ENCODE measurements at places on chromosomes 3 and 15.

GRCh38 chr3:49661281-49661680 lies 12.9 kb upstream of the APEH start:
- DNase-seq = no peak

DNA sequence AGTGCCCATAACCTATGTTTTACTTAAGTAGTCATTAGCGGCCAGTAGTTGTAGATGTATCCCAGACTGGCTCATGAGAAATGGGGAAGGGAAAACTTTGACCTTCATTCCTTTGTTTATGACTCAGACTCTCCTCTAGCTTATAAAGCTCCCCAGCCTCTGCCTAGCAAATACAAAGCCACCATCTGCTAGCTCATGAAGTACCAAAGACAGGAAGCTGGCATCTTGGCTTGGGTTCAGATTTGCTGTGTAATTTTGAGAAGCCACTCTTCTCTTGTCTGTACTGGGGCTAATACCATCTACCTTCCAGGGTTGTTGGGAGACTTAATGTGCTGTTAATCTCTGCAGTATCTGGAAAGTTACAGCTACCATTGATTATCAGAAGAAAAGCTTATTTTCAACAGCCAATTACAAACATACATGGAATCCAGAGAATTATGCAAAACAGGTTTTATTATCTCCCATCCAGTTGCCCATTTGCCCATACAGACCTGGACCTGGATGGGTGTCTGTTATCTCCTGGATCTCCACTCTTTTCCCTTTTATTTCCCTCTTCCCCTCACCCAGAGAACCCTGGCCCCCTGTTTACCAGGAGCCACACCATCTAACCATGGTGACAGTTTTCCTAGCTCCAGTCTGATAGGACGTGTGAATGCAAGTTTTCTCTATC lies 153.8 kb downstream of the SEMA6D start:
- peak; percentile 75 for DNase-seq

DNA sequence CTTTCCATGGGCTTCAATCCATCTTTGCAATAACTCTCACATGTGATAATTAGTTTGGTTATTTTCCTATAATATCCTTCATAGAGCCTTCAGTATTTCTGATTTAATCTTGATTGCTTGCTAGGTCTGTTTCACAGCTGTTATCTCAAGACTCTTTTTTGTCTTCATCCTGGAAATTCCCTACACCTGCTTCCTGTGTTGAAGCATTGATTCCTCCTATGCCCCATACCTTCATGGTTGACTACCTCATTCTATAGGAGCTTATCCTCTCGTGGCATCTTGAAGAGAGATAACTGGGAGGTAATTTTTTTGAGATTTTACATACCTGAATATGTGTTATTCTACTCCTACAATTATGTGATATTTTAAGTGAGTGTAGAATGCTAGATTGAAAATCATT lies 26.7 kb downstream of the PIK3CA start:
- no peak for DNase-seq

DNA sequence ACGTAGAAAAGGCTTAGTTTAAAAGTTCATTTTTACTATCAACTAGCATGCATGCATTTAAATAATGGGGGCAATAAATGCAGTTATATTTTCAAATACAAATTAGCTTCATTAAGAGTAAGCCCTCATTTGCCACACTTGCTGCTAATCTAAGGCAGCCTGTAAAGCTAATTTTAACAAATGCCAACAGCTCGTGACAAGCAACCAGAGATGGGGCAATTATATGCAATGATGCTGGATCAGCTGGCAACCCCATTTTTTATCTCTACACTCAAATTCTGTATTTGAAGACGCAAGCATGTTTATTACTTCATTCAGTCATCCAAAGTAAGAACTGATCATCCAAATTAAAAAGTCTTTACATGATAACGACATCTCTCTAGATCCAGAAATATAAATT lies 12.1 kb downstream of the RFTN1 start:
- no peak for DNase-seq

DNA sequence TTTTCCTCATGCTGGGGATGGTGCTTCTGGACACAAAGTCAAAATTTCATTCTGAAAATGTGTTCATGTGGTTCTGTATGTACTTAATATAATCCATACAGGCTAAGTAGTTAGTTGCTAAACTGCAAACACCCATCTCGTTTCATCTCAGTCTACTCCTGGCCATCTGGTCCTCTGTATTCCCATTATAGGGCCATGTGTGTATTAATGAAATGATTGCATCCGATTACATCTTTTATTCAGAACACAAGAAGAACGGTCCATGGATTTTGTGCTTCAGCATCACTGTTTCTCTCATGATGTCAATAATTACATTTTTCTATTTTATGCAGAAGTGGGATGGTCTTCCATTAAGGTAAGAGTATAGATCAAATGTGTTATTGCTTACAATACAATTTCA lies 6.1 kb upstream of the GJD2 start:
- DNase-seq = no peak

- peak; percentile 57 for DNase-seq
Measured at GRCh38 chr15:95887666-95888390, 442.7 kb upstream of the NR2F2 start.

GRCh38 chr3:133655731-133656515 lies 5.8 kb downstream of the TOPBP1 start:
- DNase-seq = no peak

GRCh38 chr3:51983578-51984268 lies 388 bp downstream of the ACY1 start:
- DNase-seq = no peak

DNA sequence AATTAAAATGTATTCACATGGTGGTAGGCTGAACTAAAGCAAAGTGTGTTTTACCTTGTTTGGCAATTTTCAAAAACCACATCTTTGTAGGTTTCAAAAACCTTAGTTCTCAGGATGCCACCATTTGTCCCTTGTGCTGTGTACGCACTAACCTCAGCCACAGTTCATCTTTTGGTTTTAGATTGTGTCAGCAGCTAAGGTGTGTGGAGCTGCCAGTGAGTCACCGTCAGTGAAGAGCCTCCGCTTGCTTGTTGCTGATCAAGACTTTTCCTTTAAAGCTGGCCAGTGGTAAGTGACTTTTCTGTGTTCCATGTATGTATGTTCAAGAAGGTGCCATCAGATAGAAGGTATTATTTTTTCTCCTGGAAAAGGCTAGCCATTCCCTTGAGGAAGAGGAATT lies 21.1 kb downstream of the OXNAD1 start:
- no peak for DNase-seq

GRCh38 chr3:136651581-136651980 lies 100.6 kb downstream of the STAG1 start:
- DNase-seq = no peak

- no peak for DNase-seq
Measured at GRCh38 chr3:89419647-89420241, 312.3 kb downstream of the EPHA3 start.

GRCh38 chr15:70597056-70597603 lies 166.2 kb downstream of the UACA start:
- peak; percentile 62 for DNase-seq

GRCh38 chr3:84023842-84024241 lies 934.9 kb upstream of the CADM2 start:
- DNase-seq = no peak

DNA sequence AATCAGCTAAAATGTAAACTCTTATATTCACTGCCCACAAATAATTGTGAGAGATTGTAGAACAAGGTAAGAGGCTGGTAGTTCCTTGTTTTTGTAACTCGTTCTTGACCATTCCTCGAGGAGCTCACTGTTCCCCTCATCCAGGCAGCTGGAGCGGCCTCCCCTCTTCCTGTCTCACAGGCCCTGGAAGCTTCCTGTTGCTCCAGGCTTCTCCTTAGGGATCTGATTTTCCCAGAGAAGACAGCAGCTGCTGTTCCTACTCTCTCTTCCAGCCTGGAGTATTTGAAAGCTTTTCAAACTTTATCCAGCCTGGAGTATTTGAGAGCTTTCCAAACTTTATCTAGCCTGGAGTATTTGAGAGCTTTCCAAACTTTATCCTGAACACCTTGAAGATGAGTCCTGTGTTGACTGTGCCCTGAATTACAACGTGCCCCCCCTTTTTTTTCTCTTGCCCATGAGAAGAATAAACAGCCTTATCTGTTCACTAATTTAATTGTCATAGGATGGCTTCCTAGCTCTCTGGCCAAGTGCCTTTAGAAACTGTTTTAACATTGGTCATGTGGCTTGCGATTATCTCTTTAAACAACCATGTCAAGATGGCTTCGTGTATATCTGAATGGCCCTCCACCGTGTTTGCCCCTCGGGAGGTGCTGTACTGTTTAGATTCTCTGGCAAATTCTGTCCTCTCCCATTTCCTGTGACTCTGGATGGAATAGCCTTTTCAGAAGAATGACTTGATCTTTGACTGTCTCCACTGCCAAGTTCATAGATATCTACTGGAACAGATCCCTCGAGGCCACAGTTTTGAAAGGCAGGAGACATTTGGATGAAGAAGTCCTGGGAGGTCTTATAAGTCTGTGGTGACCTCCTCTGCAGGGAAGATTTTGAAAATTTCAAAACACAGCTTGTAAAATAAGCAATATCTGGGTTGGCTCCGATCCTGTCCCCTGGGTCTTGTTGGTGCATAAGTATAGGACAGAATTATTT lies 4.8 kb downstream of the ADAMTSL3 start:
- DNase-seq = no peak

GRCh38 chr15:65077981-65078352 lies 1.4 kb downstream of the KBTBD13 start:
- DNase-seq = peak; percentile 67

DNA sequence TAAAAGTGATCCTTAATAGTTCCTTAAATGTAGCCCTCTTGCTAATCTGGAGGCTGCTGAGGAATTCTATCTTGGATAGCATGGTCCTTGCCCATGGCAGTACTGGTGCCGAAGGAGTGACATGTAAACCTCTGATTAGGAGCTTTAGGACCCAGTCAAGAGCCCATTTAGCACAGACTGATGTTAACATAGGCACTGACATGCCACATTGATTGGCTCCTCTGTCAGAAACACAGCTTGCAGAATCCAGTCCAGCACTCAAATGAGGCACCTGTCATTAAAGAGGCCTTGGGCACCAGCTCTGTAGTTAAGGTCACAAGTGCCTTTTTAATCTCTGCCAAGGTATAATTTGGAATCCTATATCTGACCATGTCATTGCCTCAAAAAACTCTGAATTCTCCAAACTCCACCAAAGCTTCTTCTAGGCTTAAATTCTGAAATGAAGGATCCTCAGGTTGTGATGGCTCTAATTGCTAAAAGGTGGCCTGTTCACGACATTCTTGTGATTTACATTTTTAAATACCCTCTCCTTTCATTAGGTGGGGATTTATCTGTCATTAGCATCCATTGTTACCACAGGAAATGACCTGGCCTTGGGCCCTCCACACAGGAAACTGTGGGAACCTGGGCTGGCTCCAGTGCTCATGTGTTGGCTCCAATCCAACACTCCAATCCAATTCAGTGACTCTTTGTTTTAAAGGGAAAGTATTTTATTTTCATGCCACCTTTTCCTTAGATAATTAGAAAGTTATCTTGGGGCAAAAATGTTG lies 57.3 kb upstream of the RNF7 start:
- peak; percentile 79 for DNase-seq

DNA sequence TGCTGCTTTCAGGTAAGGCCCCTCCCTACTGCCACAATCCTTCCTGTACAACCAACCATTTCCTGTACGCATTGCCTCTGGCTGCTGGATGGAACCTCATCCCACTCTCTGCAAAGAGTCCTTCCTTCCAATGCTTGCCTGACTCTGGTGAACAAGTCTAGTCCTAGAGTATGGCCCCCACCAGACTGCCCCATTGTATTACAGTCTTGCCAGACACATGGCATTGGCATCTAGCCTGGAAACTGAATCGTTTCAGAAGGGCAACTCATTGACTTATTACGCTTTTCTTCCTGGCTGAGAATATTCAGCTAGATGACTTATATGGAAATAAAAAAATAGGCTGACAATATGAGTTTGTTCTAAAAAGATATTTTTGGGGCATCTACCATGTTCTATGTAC lies 170.3 kb downstream of the SUCLG2 start:
- no peak for DNase-seq

- DNase-seq = no peak
Measured at GRCh38 chr15:28105224-28105791, 6.2 kb upstream of the OCA2 start.

GRCh38 chr15:85757939-85758654 lies 36.6 kb downstream of the KLHL25 start:
- DNase-seq = no peak

- DNase-seq = peak; percentile 37
Measured at GRCh38 chr3:27353221-27353620, 16.0 kb downstream of the NEK10 start.

- DNase-seq = peak; percentile 77
Measured at GRCh38 chr15:98850961-98851572, 156.5 kb downstream of the PGPEP1L start.

DNA sequence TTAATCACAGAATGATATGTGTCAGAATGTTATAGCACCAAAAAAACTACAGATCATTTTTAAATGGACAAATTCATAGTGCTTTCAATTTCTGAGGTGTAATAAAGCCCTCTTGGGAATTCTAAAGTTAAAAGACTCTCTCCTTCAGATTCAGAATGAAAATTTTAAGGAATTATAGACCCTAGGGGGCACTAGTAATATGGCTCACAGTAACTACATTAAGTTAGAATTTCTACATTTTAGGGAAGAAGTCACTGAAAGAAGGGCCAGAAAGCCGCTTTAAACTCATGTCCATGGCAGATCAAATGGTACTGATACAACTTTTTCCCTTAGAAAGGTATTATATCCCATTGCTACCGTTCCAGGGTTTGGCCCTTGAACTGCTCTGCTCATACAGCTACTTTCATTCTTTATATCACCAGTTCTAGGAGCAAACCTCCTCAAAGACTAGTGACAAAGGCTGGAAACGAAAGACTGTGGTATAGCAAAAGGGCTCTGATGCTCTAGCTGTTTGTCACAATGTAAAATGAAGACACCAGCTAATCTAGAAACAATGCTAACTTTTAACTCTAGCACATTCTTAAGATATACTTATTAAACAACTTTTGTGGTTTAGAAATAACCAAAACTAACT lies 18.1 kb downstream of the DAZL start:
- DNase-seq = peak; percentile 60

GRCh38 chr15:73585871-73586654 lies 47.1 kb downstream of the NPTN start:
- DNase-seq = no peak

DNA sequence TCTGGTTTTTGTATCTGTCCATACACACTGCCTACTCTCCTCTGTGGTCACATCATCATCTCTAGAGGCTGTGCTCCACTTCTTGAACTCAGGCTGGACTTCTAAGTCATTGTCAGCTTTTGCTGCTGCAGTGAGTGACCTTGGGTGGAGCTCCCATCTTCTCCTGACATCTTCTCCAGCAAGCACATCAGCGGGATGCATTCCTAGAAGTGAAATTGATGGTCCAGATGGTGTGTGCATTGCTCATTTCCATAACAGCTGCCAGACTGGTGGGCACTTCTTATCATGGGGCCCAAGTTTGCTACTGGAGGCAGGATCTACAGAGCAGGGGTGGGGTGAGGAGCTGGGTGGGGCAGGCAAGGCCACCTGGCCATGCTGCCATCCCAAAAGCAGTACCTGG lies 109.9 kb downstream of the DNAJB8 start:
- peak; percentile 18 for DNase-seq

DNA sequence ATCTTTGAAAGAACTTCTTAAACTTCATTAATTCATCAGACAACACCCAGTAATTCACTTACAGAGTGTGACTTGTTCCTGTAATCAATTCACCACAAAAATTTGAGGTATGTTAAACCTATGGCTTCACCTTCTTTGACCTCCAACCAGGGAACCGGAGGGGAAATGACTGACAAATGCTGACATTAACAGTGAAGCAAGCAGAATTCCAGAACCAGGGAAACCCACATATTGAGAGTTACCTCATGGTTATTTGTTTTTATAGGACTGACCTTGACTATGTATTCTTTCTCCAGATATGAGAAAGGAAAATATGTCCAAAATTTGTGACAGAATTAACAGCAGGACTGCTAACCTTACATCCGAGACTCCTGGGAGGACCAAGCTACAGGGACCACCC lies 2.7 kb downstream of the P3H2 start:
- peak; percentile 47 for DNase-seq

Measured in EH (cell line).